KG1 (cell line): ENCODE measurements at places on chromosomes 2 and 18.

DNA sequence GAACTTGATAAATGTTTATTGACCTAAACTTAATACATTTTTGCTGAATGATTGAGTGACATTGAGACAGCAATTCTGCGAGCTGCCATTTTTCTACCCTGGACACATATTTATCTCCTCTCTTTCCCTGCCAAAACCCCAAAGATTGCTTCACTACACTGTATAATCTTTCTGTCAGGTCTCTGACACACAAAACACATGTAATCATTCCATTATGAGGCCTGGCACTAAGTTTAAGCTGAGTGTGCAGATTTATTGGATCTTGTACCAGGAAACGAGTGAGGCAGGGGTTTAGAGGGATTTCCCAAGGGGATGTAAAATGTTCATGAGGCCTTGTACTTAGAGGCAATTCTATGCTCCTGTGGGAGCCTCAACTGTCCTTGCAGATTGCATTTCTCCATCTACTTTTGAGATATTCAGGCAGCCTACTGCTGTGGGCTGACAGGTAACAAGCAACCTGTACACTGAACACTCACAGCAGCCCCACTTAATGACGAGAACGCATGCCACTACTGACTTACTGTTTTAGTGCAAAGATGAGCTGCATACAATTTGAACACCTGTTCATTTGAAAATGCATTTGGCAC lies 13.7 kb upstream of the OSR1 start:
- no peak for DNase-seq

- no peak for DNase-seq
Measured at GRCh38 chr2:9897331-9897737, 54.1 kb downstream of the TAF1B start.

DNA sequence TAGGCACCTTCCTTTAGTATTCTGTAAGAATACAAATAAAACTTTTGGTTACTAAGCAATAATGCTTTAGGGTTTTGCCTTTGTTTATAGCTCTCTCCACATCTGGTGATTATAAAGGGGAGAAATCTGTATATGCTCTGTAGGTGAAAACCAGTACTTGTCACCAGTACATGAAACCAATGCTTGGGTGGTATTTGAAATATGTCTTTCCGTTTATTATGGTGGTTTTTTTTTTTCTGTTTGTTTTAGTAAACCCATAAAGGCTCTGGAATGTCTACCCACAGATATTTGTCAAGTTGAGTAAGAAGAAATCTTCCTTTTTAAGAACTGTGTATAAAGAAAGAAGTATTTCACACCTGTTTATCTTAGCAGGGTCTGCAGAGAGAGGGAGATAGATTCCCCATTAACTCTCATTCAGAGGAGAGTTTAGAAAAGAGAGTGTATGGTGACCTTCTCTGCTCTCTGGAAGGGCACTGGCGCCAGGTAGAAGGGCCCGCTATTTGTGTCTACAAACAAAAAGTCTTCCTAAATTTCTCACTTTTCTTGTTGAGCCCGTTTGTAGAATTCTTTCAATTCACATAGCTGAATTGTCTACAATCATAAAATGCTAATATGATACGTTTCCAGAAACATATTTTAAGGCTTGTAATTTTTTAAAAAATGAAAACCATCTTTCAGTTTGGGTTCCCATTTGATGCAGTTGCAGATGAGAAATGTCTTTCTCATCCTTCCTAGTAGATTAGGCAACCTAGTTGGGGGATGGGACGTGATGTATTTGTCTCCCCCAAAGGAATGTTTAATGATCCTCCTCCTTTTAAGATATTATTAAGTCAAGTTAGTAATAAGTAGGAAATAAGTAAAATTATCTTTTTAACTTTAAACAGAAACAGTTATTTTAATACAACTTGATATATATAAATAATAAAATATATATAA lies 33.9 kb downstream of the MAP3K20 start:
- no peak for DNase-seq

GRCh38 chr2:138997856-138998517 lies 217.8 kb upstream of the NXPH2 start:
- DNase-seq = no peak

- no peak for DNase-seq
Measured at GRCh38 chr2:31188131-31188530, 29.2 kb downstream of the CAPN14 start.

GRCh38 chr2:106642679-106643078 lies 155.5 kb downstream of the CD8B2 start:
- DNase-seq = no peak

DNA sequence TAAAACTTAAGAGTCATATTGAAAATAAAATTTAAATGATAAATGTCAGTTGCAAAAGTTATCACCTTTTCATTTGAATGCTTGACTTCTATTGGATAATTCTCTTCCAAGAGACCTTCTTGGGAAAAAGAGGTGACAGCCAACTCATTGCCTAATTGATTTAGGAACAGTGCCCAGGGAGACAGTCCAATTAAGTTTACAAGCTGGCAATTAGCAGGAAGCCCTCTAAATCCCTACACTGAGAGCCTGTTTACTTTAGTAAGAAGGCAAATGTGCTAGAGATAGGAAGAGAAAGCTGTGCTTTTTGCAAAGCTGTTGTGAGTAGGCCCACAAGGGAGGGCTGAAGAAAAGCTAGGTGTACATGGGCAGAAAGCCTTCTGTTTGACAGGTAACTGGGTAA lies 189.1 kb downstream of the WDPCP start:
- no peak for DNase-seq

DNA sequence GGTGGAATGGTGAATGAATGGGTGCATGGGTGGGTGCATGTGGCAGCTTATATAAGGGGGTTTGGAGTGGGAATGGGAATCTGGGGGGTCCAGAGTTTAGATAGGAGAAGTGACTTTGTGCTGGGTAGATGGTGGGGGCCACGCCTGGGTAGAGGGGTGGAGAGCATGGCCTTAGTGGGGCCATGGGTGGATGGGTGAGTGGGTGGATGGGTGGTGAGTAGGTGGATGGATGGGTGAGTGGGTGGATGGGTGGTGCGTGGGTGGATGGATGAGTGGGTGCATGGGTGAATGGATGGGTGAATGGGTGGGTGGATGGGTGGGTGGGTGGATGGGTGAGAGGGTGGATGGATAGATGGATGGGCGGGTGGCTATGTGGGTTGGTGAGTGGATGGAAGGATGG lies 53.9 kb downstream of the MYO7B start:
- no peak for DNase-seq

- no peak for DNase-seq
Measured at GRCh38 chr2:213834746-213835145, 550.5 kb downstream of the SPAG16 start.

DNA sequence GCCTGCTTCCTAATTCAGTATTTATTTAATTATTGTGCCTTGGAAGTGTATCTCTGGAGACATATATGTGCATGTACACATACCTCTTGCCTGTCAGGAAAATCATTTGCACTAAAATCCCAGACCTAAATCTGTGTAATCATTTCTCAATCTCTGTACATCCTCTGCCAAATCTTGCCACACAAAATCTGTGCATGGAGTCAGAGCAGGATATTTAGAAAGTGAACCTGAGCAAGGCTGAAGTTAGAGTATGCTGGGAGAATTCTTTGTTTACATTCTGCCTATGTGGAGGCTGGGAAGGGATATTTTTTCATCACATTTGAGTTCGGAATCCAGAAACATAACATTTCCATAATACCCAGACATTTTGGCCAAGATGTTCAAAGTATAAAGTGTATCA lies 9.3 kb downstream of the XRCC5 start:
- DNase-seq = no peak

GRCh38 chr18:805008-805754 lies 6.9 kb downstream of the YES1 start:
- DNase-seq = no peak

DNA sequence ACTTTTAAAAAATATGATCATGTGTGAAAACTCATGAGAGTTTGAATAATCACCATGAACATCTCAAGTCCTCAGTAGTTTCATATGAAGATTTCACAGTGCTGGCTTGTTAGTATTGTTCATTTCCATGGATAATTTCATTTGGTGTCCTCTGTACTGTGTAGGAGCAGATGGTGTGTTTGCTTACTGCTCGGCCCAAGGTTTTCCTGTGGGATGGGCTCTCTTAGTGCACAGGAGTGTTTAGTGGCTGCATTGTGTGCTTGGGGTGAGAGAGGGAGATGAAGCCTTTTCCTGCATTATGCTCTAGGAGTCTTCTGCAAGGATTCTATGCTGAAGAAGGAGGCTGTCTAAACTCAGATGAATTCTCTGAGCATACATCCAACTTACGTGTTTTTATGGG lies 270.6 kb downstream of the SOCS6 start:
- no peak for DNase-seq

DNA sequence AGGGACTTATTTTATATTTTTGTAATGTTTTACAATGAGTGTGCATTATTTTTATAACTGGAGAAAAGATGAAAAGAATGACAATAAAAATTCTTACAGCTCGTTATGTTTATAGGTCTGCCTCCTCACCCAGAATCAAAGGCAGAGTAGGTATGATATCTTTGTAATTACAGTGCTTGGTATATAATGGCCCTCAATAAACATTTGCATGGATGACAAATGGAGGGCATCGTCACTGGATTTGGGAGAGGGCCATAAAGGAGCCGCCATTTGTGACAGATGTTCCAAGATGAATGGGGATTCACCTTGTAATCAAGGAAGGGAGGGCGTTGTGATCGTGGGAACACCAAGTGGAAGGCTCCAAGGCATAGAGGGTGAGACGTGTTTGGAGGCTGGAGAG lies 22.6 kb upstream of the GIGYF2 start:
- no peak for DNase-seq

DNA sequence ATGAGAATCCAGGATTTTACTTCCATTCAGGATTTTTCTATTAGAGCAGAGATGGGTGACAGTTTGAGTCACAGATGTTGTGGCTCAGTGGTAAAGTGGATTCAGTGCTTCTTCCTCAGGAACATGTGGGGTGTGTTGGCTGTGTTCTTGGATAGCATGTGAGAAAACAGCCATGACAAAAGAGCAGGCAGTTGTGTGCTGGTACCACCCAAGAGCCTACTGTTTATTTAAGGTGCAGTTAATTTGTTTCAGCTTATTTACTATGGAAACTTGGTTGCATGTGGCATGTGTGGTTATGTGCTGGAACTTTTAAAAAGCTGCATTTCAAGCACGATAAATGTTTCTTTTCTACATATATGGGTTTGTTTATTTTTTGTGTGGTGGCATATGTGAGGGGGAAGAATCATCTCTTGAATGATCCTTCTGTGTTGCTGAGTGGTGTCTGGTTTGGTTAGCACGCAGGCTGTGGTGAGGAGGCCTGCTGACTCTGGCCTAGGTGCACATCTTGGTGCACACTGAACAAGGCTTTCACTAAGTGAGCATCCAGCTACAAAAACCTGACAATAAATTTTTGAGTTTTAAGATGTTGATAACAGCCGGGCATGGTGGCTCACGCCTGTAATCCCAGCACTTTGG lies 67.3 kb downstream of the SPTBN1 start:
- no peak for DNase-seq

GRCh38 chr2:5734859-5735520 lies 42.8 kb downstream of the SOX11 start:
- no peak for DNase-seq

GRCh38 chr18:46859855-46860254 lies 57.5 kb downstream of the PIAS2 start:
- DNase-seq = no peak

DNA sequence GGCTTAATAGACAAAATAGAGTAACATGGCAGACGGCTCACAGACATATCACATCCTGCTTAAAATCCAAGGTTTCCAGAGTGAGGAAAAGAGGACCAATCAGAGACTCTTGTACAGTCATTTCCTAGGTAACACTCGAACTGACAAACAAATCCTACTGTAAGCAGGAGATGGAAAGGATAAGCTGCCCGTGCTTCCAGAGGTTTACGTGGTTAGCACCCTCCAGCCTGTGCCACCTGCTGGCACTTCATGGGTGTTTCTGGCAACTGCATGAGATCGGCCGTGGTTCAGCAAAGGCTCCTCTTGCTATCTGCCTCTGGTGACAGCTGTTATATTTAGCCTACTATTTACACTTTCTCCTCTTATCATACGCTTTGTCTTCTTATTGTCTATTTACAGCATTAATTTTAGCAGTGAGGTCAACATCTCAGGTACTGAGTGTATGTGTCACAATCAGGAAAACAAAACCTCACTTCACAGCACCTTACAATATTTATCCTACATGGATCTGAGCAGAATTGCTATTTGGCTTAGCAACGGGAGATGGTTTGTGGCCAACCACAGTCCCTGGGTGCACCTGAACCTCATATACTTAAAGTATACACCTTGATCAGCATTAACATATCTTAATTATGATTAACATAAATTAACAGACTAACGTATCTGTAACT lies 226.9 kb downstream of the TMEM163 start:
- no peak for DNase-seq

GRCh38 chr2:84846041-84846663 lies 34.7 kb downstream of the TRABD2A start:
- DNase-seq = no peak

GRCh38 chr18:44098551-44099098 lies 582.1 kb upstream of the SETBP1 start:
- no peak for DNase-seq

DNA sequence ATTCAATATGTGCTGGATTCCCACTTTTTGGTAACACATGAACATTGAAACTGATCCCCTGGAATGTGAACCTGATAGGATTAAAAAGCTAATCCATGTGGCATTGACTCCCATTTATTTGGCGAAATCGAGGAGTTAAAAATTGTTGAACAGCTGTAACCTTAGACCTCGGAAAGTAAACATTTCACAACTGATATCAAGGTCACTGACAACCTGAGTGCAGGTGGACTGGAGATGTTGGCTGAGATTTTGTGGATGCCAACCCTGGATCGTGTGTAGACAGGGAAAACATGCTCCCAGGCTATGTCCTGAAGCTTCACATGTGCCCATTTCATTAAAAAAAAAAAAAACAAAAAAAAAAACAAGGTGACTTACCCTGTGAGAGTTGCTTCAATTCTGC lies 204.8 kb downstream of the SETBP1 start:
- DNase-seq = no peak

DNA sequence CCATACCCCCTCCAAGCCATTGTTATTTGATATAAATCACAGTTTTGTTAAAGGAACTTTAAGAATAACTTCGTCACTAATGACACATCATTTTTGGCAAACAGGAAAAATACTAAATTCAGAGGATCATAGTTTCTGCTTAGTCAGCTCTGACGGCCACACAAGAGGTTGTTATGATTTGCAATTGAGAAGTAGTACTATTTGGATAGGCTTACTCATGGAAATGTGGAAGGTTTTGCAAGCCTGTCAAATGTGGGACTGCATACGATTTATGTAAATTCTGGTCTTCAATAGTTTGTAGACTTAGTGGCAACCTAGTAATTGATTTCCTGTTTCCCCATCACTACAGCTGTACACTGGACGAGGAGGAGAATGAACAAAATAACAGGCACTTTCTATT lies 108.1 kb downstream of the ARHGEF33 start:
- no peak for DNase-seq

DNA sequence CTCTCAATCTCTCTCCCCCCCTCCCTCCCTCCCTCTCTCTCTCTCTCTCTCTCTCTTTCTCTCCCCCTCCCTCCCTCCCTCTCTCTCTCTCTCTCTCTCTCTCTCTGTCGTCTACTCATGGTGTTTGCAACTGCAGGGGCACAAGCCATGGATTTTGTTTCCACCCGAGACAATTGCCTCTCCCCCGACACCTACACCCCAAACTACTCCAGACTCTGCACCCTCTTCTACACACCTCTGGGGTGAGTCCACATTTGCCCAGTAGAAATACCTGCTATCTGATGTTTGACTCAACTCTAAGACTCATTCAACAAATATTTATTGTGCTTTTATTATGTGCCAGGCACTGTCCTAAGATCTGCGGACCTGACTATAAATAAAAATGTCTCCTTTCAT lies 93.7 kb downstream of the TMEM17 start:
- no peak for DNase-seq
